NCI-H446 (cell line): ENCODE measurements at places on chromosomes 3 and 15.

DNA sequence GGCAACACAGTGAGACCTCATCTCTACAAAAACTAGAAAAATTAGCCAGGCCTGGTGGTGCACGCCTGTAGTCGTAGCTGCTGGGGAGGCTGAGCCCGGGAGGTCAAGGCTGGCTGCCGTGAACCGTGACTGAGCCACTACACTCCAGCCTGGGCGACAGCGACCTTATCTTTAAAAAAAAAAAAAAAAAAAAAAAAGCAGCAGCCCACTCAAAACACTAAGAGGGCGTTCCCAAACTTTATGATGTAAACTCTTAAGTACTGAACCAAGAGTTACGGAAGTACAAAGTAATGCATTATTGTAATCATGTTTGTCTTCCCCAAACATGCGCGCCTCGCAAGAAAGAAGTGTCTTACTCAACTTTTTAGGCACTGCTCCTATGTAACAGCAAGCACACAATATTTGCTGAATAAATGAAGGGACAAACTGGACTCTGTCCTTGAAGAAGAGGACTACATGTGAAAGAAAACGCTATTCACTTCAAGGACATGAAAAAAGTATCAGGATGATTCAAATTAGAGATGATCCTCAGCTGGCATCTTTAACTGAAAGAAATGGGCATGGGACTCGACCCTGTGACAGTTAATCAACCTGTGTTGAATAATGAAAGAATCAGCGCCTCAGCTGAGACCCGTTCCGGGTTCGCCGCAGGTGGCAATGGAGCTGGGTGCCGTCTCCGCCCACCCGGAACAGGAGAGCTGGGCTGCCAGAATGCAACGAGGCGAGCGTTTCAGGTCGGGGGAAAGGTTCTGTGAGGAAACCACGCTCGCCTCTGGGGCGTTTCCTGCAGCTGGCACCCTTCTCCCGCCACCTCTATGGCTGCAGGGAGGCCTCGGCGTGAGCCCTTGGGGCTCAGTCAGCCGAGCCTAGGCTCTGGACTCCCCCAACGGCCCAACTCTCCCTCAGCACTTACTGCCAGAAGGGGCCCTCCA lies 718 bp downstream of the SPG11 start:
- no peak for DNase-seq

GRCh38 chr3:57974796-57975388 lies 33.3 kb upstream of the FLNB start:
- DNase-seq, result no peak

- DNase-seq, result no peak
Observed at GRCh38 chr15:32953533-32953910, 235.7 kb downstream of the GREM1 start.

GRCh38 chr3:20405744-20406143 lies 219.7 kb upstream of the SGO1 start:
- no peak for DNase-seq

DNA sequence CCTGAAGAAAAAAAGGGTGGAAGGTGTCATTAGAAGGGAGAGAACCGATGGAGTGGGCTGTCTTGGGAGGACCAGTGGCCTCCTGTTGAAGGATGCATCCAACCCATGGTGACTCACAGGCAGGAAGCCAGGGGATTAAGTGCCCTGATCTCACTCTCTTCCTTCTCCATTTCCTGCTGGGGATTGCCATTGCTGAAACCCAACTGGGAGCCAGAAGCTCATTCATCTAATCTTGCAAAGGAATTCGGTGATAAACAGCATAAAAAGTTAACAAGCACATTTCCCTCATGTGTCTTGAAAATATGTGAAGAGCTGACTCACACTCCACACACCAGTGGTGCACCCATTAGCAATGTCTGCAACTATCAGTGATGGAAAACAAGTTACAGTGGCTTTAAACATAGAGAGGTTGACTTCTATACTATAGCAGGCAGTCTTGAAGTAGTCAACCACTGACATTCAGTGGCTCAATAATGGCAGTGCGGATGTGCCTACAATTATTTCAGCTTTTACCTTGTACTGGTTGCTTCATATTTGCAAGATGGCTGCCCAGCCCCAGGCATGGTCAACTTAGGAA lies 12.8 kb upstream of the CSRNP1 start:
- no peak for DNase-seq

GRCh38 chr15:40104865-40105516 lies 3.7 kb downstream of the BMF start:
- DNase-seq, result peak; percentile 80

- DNase-seq, result no peak
Observed at GRCh38 chr3:157119369-157119951, 40.5 kb downstream of the CCNL1 start.

DNA sequence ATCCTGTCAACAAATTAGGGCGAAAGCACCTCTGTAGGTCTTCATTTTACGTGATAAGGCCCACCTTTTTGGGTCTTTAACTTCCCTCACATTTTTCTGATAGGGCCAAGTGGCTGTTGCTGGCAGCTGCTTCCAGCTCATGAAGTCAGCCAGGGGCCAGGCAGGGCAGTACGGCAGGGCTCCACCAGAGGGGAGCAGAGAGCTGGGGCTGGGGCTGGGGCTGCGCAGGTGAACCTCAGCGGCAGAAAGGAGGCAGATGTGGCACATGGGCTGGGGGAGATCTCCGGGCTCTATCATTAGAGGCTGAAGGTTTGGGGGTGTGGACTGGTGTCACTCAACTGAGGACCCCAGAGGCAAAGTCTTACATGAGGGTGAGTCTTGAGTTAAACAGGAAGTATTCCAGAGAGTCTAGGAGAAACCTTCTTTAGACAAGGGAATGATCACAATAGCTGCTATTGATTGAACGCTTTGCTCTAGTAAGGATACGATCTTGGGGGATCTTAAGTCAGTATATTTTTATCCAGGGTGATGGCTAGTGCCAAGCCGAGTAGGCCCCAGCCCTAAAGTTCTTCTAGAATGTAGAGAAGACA lies 62.8 kb upstream of the MEX3B start:
- peak; percentile 4 for DNase-seq

- DNase-seq, result no peak
Observed at GRCh38 chr3:24156466-24156865, 211.4 kb downstream of the NR1D2 start.

- DNase-seq, result no peak
Observed at GRCh38 chr3:59143447-59143846, 93.6 kb upstream of the CFAP20DC start.

GRCh38 chr15:50593761-50594160 lies 47.3 kb upstream of the USP50 start:
- no peak for DNase-seq

DNA sequence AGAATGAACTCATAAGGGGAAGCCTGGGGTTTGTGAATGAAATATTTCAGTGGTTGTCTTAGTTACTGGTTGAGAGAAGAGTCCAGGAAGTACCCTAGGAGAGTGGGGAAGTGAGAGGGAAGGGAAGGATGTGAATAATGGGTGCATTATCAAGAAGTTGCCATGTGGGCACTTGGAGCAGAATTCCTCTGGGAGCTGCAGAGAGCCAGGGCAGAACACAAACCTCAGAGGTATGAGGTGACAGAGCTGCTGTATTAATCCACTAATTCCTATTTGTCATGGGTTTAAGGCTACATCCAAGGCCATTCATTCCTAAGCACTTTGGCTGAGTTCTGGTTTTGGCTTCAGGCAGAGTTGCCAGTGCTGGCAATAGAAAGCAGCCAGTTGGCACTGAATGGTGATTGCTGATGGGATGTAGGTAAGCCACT lies 29.0 kb downstream of the NDUFB4 start:
- DNase-seq, result peak; percentile 13

DNA sequence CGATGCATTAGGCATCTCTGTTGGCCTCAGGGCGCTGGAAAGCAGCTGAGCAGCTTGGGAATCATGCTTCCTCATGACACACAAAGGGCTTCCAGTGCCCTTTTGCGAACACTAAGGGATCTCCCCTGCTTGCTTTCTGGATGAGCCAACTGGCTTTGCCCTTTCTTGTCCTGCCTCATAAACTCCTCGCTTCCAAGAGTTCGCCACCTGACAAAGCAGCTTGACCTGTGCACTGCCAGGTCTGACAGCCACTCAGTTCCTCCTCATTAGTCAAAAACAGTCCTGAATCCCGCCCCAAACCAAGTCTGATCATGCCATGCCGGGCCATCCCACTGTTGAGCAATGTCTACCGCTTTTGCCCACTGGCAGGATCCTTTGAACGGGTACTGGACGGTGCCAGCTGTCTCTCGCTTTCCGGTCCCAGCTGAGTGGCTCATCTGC lies 265.4 kb upstream of the LYSMD4 start:
- no peak for DNase-seq

DNA sequence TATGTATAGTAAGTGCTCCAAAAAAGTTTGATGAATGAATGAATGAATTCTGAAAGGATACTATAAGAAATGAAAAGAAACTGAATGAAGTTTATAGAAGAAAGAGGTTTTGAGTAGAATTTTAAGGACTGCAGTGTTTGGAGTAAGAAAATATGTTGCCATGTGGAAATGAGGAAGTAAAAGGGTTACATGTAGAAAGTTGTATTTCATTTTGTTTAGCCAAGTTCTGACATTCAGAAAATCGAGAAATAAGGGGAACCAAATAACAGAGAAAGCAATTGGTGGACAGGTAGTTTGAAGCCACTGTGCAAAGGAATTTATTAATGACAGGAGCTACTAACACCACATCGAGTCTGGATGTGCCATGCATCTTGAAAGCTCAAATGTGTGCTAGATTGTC lies 200.7 kb downstream of the SATB1 start:
- no peak for DNase-seq

DNA sequence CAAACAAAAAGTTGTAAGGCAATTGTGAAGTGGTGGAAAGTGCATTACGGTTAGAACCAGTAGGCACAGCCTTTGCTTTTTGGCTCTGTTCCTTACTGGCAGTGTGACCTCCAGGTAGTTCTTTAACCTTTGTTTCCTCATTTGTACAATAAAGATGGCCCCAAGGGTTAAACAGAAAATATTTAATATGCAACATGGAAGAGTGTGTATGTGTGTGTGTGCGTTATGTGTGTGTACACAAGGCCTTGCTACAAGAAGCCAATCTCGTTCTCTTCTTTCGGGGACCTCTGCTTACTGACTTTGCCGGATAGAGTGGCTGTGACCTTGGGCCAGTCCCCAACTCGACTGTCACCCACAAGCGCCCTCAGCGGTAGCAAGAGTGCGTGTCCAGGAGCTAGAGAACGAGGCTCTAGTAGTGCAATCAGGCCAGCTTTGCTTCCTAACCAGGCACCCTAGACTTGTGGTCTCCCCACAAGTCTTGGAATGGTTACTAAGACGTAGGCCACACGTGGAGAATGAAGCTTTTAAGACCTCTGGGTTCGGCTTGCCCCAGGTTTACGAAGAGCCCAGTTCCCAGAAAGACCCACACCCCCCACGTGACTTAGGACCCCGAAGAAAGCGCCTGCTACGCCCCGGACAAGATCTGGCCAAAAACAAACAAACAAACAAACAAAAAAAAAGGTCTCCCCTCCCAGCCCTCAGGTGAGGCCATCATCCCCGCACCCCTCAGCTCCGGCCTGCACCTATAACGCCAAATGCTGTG lies 593 bp downstream of the CIAO2A start:
- DNase-seq, result peak; percentile 35

DNA sequence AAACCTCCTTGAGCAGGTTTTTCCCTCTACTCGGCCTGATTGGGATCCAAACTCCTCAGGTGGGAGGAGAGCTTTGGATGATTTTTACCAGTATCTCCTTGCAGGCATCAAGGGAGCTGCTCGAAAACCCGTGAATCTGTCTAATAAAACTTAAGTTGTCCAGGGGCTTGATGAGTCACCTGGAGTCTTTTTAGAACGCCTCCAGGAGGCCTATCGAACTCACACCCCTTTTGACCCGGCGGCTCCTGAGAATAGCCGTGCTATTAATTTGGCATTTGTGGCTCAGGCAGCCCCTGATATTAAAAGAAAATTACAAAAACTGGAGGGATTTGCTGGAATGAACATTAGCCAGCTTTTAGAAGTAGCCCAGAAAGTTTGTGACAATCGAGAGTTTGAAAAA lies 41.6 kb downstream of the ZBTB11 start:
- DNase-seq, result no peak

- DNase-seq, result no peak
Observed at GRCh38 chr15:78455749-78456148, 17.7 kb downstream of the IREB2 start.

GRCh38 chr3:117278424-117279190 lies 569.0 kb downstream of the TUSC7 start:
- DNase-seq, result peak; percentile 68

DNA sequence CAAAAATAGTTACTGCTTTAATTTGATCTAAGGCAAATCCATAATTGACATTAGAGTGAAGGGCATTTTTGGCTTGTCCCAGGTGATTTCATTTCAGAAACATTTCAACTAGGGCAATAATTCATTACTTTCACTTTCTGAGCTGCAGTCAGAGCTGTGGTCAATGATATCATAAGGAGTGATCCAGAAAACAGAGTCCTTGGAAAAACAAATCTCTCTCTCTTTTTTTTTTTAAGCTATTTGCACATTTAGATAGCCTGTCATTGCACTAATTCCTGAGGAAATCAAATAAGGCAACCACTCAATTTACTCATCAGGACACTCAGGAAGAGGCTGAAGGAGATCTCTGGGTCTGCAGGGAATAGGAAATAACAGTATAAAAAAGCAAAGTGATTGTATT lies 269.5 kb upstream of the LRRC3B start:
- DNase-seq, result no peak

DNA sequence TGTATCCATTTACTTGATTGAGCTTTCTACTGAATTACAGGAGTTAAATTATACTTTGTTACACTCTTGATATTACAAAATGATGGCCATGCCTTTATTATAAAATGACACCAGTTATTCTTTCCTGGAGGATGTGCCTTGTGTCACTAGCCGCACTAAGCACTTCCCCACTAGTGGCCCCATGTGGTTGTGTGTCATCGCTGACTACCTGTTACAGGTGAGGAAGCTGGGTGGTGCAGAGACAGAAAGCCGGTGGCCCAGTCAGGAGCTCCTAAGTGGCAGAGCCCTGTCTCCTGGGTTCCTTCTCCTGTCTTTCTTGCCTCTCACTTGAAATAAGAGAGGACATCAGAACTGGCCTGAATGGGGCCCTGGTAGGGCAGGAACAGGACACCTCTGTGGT lies 96.8 kb downstream of the IGF1R start:
- no peak for DNase-seq

DNA sequence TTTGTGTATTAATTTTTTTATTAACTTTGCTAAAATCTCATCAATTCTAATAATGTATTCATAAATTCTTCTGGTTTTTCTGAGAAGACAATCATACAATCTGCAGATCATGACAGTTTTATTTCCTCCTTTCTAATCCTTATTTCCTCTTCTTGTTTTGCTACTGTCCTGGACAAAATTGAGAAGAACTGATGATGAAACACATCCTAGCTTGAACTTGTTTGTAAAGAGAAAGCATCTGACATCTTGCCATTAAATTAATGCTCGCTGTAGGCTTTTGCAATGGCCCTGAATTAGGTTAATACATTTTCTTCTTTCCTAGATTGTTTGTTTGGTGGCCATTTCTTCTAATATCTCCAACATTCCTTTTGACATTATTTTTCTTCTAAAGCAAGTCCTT lies 110.9 kb upstream of the TPM1 start:
- DNase-seq, result no peak
